ENCODE measurements at places on chromosomes 5 and 9.

DNA sequence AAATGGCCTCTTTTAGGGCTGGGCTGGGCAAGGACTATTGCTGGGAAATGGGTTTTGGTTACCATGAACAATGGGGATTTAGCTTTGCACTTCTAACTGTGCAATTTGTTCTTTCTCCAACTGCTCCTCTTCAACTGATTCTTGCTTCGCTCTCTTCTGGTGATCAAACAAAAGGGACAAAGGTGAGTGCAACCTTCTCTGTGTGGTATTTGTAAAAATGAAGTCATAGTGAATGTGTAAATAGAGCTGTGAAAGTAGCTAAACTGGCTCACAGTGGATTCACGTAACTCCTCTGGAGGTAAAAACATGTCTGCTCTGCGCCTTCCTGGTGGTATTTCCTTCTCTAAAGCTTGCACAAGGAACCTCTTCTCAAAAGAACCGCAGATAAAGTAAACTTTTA lies 20.9 kb upstream of the SPINK14 start:
- DNase-seq: no peak

GRCh38 chr9:11735391-11735790 lies 957.8 kb upstream of the TYRP1 start:
- DNase-seq: no peak

DNA sequence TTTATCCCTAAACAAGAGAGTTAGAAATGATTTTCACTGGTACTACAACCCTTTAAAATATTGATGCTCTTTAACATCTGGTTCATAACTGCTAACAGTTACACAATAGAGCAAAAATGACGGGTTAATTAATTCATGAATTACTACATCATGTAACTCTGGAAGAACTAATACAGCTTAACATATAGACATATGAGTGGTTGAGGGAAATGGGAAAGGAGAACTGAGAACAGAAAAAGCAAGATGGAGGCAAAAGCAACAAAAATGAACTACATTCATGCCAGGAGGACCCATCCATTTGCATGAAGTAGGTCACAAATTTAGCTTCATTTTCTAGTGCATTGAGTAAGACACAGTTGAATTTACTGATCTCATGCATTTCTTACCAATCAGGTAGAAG lies 61.8 kb downstream of the C9 start:
- DNase-seq: no peak

DNA sequence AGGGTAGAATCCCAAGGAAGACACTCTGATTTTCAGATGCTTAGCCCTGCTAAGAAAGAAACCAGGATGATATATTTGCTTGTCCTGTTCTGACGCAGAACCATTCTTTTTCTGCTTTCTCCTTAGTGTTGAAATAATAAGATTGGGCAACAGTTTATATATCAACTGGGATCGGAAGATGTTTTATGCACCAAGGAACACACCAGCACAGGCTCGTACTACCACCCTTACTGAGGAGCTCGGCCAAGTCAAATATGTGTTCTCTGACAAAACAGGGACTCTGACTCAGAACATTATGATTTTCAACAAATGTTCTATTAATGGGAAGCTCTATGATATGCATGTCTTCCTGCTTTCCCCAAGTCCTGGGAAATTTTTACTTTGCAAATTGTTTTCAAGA lies 19.0 kb upstream of the RUSC2 start:
- no peak for DNase-seq

DNA sequence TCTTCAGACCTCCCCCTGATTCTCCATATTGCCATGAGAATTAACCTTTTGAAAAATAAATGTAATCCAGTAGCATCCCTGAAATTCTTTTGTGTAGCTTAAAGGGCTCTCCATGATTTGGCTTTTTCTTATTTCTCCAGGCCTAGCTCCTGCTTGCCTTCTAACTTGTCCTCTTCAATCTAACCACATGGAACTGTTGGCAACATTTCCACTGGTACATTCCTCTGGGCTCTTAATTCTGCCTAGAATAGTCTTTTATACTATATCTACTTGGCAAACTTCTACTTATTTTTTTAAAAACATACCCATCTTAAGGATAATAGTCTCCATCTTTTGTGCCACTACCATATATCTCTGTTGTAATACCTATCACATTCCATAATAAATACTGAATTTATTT lies 54.1 kb downstream of the GNG10 start:
- no peak for DNase-seq

- DNase-seq: no peak
These were observed 68.7 kb downstream of the PRR16 start for GRCh38 chr5:120532835-120533234.

DNA sequence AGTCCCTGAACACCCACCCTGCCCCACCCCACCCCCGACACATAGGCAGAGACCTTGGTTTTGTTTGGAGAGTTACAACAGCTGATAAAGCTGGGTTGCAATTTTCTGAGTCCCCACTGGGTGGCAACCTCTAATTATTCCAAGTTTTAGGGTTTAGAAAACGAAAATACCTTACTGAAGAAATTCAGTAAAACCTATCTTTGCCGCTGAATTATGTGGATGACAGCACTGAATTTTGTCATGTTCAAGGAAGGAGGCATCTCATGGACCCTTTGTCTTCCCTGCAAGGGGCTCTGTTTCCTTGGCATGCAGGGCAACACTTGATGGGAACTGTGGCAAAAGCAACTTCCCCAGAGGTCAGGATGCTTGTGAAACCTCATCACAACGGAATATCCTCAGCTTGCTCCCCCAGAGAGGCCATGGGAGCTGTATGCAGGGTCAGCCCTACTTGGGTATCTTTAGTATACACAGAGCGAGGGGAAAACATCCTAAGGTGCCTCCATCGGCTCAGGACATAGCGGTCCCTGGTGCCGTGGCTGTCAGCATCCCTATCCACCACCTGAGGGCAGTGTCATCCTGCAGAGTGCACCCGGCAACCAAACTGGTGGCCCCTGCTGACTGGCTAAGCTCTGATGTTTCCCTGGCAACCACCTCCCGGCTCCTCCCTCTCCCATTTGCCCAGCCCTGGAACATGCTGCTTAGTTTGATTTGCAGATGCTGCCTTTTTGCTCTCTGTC lies 123.1 kb downstream of the RXRA start:
- DNase-seq: peak; percentile 87

DNA sequence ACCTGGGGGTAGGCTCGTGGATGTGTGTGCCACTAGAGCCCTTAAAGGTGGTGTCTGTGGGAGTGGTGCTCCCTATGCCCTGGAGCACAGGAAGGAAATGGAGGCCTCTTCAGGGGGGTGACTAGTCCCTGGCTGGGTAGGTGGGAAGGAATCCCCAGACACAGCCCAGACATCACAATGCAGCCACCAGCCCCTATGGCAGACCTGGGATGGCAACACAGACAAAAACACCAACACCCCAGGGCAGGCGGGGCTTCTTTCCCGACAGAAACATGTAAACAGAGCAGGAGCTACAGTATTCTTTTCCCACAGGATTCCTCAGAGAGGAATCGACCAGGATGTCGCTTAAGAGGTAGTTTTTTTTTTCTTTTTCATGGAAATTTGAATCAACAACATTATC lies 10.4 kb upstream of the NR5A1 start:
- DNase-seq: no peak

GRCh38 chr5:134130239-134130945 lies 15.9 kb downstream of the TCF7 start:
- no peak for DNase-seq

GRCh38 chr9:81620002-81620390 lies 69.4 kb downstream of the TLE1 start:
- peak; percentile 37 for DNase-seq

DNA sequence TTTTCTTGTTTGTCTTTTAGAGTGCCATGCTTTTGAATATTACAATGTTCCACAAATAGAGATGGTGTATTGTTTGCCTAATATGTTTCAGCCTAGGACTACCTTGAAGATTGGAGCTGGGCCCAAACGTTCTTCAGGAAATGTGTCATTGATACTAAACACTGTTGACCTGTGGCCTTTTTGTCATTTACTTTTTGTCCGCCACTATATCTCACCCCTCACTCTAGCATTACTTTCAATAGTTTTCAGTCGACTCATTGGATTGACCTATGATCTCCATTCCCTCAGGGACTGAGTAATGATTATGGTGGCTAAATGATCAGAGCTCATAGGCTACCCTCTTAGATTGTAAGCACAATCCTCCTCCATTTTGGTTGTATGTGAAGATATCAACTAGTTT lies 115.8 kb downstream of the NUDT12 start:
- no peak for DNase-seq

DNA sequence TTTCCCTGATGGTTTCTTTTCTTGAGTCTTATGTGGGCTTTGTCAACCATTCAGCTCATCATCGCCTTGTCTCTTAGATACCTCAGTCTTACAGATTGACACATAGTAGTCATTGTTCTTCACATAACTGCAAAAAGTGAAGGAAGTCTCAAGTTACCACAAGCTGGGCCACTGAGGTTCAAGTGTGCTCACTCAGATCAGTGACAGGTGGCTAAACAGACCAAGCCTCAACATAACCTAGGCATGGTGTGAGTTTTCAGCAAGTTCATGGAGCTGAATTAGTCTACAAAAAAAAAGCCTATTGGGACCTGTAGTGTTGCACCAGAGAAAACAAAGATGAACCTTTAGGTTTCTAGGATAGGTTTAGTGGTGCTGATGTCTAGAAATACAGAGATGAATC lies 58.2 kb downstream of the RFK start:
- no peak for DNase-seq

DNA sequence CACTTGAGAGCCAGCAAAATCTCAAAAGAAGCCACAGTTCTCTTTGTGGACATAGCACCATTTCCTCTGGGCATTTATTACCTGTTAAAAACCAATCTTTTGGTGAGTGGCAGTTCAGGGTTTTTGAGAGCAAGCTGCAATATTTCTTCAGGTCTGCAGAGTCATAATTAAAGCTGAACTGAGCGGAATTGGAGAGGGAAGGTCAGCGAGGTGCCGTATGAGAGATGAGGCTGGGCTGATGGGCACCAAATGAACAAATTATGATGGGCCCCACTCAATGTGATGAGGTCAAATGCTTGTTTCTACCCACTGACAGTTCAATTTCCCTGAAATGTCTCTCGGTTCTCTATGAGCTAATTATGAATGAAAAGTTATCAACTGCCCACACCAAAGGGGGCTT lies 231.9 kb downstream of the AP3B1 start:
- DNase-seq: no peak

DNA sequence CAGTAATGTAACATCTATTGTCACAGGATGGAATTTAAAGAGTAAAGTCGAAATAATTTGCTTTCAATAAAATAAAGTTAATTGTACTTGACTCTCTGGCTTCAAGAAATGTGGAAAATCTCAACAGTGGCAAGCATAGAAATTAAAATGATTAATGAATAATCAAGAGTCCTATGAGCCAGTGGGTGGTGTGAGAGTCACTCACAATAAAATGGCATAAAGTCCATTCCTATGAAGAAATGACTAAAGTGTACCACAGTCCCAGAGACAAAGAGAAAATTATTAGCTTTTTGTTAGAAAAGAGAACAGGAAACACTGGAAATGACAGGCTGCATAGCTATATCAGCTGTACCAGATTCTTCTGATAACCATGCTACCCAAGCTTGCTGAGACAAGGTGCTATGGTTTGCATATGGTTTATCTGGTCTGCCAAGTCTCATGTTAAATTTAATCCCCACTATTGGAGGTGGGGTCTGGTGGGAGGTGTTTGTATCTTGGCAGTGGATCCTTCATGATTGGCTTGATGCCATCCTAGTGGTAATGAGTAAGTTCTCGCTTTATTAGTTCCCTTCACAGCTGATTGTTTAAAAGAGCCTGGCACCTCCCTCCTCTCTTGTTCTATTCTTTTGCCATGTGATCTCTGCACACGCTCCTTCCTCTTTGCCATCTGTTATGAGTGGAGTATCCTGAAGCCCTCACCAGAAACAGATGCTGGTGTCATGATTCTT lies 647.7 kb upstream of the ITGA1 start:
- no peak for DNase-seq

- no peak for DNase-seq
These were observed 15.2 kb upstream of the HAND1 start for GRCh38 chr5:154493274-154493673.

DNA sequence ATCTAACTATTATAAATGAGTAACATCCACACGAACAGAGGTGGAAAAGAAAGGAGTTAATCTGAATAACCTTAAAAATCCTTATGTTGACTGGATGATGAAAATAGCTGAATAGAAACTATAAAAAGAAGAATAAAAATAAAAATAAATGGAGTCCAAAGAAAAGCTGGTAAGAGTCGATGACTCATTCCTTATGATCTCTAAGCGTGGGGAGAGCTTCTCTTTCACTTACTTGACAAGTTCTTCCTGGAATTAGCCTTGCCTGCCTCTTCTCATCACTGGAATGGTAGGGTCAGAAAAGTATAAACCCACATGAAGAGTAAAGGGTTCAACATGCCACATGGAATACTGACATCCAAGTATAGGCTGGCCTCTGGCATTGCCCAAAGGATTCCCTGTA lies 477.0 kb upstream of the RGMB start:
- no peak for DNase-seq

GRCh38 chr9:113525205-113525604 lies 61.7 kb downstream of the RGS3 start:
- DNase-seq: no peak

DNA sequence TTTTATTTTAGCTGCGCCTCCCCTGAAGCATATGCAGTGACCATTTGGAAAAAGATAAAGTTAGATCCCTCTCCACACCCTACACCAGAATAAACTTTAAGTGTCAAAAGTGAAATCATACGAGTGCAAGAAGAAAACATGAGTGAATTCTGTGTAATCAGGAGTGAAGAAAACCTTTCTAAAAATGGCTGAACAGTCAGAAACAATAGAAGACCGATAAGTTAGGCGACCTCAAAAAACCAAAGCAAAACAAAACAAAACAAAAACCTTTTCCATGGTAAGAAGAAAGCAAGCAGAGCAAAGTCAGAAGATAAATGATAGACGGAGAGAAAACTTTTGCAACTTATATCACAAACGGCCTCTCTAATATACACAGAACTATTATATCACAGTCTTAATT lies 16.6 kb upstream of the TSC1 start:
- DNase-seq: no peak

DNA sequence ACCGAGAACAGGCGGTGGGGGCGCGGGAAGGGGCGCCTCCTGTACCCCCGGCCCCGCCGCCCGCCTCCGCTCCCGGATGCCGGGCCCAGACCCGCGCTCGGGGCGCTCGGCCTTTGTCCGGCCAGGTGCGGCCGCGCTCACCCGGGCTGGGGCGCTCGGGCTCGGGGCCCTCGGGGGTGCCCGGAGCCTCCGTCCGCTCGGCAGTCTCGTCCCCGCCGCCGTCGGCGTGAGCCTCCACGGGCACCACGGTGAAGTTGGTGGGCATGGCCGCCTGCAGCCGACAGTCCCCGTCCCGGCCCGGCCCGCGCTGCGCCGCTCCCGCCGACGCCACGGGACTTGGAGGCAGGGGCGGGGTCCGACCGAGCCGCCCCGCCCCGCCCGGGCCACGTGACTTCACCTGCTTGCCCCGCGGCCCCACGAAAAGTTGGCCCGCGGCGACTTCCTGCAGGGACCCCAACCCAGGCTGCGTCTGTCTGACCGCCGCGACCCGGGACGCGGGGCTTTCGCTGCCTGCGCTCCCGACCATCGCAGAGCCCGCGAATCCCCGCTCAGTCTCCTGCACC lies at the start of gene SLC12A7:
TSS of gene SLC12A7 (minus strand) at position 337 of the 563 bp plus-strand sequence. CDS start at position 265, 72 bp downstream.
- peak; percentile 82 for DNase-seq

All from stimulated activated CD4-positive, alpha-beta T cell treated with anti-CD3 and anti-CD28 coated beads, Interleukin-15, amount 100 ng/mL, for 24 hours (primary cell).